ENCODE measurements at places on chromosomes 3 and 15.

GRCh38 chr15:100140527-100141308, 201.1 kb downstream of the ADAMTS17 start:
- DNase-seq = no peak

DNA sequence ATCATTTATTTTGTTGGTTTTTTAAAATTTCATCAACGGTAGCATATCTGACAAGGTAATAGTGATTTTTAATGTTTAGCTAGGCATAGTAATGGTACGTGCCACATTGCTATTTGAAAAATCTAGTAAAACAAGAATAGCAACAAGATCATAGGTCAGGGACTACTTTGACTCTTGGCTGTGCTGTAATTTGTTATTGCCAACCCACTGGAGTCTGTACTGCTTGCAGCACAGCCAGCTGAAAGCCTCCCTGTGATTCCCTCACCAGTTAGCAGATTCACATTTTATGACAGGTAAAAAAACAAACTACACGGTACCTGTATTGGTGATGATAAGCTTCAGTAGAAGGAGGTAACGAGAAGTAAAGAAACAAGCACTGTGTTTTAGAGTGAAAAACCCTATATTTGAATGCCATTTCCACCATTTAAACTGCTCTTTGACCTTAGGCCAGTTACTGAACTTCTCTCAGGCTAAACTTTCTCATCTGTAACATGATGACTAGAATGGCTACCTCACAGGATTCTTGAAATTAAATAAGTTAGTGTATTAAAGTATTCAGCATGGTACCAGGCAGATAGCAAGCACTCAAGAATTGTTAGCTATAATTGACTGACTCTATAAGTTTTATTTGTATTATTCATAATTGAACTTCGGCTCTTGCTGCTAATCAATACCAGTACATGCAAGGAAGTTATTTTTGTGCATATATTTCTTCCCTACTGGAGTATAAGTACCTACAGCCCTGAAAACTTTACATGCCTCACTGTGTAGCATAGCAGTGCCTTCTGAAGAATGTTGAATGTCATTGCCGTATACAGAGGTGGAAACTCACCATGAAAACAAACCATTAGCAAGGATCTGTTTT, 16.1 kb downstream of the FILIP1L start:
- no peak for DNase-seq

DNA sequence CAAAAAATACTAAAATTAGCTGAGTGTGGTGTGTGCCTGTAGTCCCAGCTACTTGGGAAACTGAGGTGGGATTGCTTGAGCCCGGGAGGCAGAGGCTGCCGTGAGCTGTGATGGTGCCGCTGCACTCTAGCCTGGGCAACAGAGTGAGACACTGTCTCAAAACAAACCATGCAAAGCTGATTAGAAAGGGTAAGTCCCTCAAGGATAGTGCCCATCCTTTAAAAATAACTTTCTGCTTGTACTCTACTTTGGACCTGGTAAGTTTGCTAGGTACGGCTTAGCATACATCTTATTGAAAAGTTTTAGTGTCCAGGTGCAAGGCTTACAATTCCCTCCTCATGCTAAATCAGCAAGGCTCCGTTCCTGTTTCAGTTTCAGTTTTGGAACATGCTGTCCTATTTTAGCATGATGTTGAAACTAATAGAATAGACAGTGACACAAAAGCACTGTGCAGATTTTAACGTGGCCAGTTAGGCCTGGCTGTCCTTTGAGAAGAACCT, 21.4 kb downstream of the FEM1B start:
- DNase-seq = no peak

DNA sequence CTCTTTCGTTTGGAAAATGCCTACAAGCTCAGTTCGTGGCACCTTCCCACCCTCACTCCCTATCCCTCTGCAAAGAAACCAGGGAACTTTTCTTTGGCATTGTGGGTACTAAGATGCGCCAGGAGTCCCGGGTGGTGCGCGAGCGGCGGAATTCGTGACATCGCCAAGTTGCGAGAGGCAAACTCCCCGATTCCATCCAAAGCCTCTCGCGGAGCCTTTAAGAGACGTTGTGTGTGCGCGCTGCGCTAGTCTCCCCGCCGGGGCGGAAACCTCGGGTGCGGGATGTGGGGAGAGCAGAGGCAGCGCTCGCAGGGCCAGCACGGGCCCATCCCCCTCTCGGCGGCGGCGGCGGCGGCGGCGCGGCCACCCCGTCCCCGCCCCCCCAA, 443 bp upstream of the NR2F2 start:
- DNase-seq = no peak

- no peak for DNase-seq
These were observed 120.5 kb upstream of the PROK2 start for GRCh38 chr3:71905426-71905825.

DNA sequence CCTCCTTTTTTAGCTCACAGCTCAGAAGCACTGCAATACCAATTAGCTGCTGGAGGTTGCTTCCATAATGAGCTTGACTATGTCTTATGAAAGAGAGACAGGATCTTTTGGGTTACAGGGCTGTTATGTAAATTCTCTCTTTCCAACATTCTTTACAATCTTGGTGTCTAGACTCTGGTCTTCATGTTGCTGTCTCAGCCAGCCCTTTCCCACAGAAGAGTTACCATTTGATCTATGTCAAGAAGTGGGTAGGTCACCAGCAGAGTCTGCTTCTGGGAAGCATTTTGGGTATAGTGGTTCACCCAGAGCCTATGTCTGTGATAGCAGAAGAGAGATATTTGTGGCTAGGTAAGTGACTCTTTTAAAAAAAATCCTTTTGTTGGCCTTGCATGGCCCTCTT, 234.5 kb downstream of the SATB1 start:
- no peak for DNase-seq

DNA sequence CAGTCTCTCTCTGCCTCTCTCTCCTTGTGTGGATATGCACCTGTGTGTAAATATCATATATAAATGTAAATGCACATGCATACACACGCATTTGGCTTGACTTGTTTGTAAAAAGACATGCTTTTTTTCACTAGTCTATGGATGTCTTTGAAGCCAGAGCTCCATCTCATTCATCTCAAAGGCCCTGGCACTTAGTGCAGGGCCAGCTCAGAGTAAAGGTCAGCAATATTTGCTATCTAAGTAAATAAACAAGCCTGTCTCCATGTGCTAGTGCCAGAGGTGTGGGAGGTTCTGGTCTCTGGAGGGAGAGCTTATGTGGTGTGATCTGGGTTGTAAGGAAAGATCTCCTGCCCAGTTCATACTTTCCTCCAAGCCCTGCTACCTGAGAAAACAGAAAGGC, 5.6 kb downstream of the CLSTN2 start:
- DNase-seq = no peak

DNA sequence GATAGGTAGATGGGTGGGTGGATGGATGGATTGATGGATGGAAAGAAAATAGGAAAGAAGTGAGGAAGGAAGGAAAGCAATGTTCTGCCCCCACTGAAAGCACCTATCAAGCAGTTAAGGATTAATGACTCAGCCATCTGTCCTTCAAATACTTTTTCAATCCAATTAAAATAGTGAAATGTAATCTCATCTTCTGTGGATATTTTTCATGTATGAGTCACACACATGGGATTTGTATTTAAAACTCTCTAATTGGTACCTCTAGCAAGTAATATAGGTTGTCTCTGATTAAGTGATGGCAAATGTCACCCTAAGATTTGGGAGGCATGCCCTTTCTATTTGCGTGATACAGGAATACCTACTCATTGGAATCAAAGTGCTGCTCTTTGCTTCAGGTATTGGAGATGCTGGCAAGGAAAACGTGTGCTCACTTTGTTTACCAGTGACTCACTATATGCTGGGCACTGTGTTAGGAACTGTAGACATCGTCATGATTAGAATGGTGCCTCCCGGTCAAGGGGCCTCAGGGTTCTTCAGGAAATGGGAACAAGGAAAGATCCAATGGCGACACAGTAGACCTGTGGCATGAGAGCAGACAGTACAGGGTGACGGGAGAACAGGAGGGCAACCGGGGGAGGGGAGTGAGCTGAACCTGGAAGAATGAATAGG, 230.1 kb downstream of the CLSTN2 start:
- no peak for DNase-seq

DNA sequence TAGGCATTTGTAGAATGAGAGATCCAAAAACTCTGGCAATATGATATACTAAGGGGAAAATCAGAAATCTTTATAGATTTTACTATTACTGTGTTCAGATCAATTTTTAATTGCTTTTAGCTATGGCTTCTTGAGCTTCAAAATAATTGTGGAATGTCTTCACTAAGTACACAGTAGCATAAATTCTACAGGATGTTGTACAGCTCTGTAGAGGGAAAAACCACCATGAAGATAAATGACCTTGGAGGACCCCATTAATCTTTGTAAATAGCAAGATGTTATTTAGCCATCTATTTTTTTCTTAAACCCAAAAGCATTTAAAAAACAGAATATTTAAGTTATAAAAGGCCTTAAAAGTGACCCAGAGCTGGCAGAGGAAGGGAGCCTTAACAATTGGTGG, 43.9 kb upstream of the FNDC3B start:
- DNase-seq = no peak

GRCh38 chr15:31857194-31857593, 173.1 kb upstream of the CHRNA7 start:
- no peak for DNase-seq

DNA sequence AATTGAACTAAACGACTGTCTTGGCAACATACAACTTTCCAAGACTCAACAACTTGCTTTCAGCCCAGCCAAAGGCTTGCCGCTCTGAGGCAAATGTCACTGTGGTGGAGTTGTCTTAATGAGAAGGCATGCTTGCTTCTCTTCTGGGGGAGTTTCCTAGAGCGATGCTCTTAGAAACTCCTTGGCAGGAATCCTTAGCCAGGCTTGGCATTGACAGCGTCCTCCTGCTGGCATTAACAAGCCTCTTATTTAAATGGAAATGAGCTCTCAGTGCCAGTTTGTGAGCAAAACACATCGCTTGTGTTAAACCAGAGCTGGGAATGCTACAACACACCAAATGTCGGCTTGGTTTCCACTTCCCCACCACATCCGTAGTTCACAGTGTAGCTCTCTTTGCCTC, 265.5 kb upstream of the TPRG1 start:
- no peak for DNase-seq

- DNase-seq = no peak
These were observed 76.0 kb downstream of the ADCY5 start for GRCh38 chr3:123372686-123373473.

- DNase-seq = no peak
These were observed 24.5 kb upstream of the LIPC start for GRCh38 chr15:58407236-58407775.

DNA sequence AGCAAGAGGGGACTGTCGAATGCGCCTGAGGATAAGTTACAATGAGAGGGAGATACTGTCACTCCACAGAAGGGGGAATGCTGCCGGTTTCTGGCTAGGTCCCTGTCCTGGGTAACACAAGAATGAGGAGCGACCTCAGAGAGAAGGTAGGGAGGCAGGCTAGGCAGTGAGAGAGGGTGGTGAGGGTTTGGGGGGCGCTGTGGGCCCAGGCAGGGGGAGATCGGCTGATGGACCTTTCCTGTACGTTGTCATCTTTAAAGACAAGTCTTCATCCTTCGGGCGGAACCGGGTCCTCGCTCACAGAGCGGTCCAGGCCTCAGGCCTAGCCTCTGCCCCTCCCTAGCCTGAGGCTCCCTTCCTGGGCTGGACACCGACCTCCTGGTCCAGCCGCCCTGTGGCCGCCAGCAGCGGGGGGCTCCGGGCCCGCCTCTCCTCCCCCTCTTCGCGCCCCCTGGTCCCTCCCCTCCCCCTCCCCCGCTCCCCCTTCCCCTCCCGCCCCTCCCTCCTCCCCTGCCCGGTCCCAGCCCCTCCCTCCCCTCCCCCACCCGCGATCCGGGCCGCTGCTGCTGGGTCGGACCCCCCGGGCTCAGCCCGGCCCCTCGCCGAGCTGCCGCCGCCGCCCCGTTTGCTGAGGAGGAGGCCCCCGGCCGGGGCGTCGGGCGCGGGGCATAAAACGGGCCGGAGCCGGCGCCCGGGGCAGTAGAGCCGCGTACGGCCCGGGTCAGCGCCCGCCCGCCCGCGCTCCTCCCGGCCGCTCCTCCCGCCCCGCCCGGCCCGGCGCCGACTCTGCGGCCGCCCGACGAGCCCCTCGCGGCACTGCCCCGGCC, at the start of gene CHRD:
Gene CHRD, plus strand, starts transcription at position 697 of the 827 bp plus-strand sequence. CDS start 265 bp downstream, outside the sequence.
- no peak for DNase-seq

- DNase-seq = no peak
These were observed 103.5 kb upstream of the SLC7A14 start for GRCh38 chr3:170689296-170689829.

GRCh38 chr3:23209747-23210487, 6.8 kb downstream of the UBE2E2 start:
- no peak for DNase-seq

DNA sequence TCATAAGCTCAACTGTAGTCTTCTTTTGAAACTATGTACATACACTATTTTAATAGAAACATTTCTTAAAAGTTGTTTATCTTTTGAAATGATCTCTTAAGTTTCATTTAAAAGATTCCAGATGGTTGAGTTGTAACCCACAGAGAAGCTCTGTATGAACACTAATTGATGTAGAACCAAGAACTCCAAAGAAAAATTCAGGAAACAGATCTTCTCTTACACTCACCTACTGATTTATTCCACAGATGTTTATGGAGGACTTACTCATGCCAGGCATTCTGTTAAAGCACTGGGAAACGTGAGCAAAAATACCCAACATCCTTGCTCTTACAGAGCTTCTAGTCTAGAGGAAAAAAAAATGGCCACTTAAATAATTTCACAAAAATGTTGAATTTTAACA, 551.1 kb downstream of the NAALADL2 start:
- no peak for DNase-seq

GRCh38 chr3:42758126-42758525, 14.9 kb downstream of the CCDC13 start:
- no peak for DNase-seq

DNA sequence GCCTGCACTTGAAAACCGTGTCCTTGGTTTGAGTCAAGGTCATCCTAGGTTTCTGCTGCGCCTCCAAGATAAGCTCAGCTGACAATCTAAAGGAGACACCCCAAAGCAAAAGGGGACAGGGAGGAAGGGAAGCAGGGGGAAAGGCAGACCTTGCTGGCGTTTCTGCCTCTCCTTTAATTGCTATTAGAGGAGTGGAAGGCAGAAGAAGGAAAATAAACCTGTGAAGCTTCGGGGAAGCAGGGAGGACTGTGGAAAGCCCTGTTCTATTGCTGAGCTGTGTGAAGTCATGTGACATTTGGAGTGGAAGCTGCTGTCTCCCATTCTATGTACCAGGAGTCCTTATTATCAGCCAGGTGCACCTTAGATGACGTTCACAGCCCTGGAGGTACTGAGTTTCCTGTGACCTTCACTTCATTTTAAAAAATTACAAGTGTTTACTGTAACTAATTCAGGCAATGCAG, 21.5 kb upstream of the CHD2 start:
- no peak for DNase-seq

DNA sequence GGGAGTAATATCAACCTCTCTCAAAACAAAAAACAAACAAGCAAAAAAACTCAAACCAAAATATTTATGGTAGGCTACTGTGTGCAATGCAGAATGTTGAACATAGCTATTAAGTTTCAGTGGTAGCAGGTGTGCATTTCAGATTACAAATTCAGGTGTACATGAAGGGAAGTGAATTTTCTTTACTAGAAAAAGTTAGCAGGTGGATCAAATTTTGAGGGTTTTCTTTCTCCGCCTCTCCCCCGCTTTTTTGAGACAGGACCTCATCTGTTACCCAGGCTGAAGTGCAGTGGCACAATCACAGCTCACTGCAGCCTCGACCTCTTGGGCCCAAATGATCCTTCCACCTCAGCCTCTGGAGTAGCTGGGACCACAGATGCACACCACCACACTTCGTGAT, 109.7 kb upstream of the GOLIM4 start:
- DNase-seq = no peak
